B cell (primary cell): ENCODE measurements at places on chromosomes 1 and 21.

DNA sequence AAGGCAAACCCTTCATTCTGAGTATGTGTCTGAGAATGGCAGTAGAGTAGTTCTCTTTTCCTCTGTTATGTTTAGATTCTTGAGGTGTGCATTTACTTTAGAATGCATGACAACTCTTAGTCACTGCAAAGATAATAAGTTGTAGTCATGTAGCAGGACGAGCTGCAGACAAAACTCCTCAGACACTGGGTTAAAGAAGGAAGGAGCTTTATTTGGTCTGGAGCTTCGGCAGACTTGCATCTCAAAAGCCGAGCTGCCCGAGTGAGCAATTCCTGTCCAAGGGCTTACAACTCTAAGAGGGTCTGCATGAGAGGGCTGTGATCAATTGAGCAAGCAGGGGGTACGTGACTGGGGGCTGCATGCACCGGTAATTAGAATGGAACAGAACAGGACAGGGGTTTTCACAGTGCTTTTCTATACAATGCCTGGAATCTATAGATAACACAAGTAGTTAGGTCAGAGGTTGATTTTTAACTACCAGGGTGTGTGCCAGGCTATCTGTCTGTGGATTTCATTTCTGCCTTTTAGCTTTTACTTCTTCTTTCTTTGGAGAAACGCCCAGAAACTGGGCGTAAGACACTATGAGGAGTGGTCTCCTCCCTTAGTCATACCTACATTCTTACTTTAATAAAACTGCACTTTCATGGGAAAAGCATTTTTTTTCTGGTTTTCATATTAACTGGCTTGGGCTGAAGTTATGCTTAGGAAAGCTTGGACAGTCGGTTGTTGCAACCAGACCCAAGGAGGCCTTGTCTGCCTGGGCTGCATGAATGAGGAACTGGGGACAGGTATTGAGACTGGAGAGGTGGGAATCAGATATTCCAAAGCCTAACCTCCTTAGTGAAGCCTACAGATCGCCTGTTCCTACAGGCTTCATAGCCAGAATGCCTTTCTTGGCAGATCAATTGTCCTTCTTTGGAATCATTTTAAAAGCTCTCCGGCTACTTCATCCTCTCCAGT lies 115.1 kb downstream of the RHOU start:
- DNase-seq = no peak

- DNase-seq = no peak
These were observed 290.9 kb downstream of the SIPA1L2 start for GRCh38 chr1:232339073-232339472.

DNA sequence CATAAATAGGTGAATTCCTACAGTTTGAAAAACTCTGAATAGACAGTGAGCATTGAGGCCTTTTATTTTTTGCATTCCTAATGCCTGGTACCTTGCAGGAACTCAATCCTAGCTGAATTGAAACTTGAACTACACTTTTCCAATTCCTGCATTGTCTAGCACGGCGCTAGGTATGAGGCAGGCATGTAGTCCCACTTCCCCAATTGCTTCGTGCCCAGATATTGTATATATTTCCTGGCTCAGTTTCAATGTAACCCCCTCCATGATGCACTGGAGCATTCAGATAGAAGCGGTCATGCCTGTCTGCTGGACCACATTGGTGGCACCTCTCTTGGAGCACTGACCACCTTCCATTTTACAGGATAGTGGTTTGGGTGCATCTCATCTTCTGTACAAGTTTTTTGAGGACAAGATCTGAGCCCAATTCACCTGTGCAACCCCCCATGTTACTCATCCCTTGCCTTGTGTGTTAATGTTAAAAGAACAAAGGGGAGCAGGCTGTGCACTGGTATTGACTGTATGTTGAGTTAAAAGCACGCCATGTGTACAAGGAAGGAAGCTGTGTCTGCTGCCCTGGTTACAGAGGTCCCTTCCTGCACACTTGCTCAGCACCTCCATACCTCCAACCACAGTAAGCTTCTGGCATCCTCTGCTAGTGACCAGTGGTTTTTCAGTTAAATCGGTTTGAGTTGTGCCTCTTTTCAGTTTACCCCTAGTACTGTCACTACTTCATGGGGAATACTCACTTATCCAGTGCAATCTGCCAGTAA lies 10.0 kb upstream of the RAB7B start:
- peak; percentile 34 for DNase-seq

GRCh38 chr1:234722270-234722704 lies 112.3 kb upstream of the IRF2BP2 start:
- DNase-seq = no peak

DNA sequence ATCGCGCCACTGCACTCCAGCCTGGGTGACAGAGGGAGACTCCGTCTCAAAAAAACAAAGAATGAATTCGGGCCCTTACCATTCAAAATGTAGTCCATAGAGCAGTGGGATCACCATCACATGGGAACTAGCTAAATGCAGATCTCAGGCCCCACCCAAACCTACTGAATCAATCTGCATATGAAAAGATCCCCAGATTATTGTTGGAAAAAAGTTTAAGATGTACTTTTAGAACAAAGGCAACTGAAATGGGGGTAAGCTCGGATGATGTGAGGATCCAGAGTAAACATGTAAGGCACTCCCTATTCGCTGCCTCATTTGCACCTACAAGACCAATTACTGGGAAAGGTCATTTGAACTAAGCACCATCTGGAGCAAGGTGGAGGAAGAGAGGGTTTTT lies 803 bp upstream of the FLAD1 start:
- no peak for DNase-seq

DNA sequence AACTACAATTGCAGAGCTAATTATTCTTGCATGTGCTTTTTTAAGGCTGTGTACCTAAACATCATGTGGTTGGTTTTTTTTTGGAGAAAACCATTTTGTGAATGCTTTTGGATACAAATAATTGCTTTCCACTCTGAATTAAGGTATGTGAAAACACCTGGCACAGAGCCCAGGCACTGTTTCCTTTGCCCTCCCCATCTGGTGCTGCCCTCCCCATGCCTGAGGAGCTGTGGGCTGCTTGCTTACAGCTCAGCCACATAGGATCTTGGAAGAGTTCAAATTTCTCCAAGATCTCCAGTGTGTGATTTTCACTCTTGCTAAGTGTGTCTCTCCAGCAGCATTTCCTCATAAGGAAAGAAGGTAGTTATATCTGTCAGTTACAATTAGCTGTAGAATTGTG lies 27.8 kb downstream of the DNM3 start:
- DNase-seq = no peak

DNA sequence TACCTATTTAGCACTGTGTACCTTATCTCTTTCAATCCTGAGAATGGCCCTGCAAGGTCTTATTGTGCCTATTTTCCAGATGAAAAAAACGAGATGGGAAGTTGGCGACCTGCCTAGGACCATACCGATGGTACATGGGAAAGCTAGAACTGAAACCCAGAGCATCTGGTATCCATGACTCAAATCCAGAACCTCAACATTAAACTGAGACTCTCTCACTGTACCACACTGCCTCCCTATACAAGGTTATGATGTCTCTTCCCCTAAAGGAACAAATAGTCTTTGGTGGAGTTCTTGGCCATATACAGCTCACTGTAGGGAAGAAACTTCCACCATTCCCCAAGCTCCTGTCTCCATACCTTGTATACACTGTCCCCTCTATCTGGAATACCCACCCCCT lies 110.7 kb downstream of the TNR start:
- no peak for DNase-seq

DNA sequence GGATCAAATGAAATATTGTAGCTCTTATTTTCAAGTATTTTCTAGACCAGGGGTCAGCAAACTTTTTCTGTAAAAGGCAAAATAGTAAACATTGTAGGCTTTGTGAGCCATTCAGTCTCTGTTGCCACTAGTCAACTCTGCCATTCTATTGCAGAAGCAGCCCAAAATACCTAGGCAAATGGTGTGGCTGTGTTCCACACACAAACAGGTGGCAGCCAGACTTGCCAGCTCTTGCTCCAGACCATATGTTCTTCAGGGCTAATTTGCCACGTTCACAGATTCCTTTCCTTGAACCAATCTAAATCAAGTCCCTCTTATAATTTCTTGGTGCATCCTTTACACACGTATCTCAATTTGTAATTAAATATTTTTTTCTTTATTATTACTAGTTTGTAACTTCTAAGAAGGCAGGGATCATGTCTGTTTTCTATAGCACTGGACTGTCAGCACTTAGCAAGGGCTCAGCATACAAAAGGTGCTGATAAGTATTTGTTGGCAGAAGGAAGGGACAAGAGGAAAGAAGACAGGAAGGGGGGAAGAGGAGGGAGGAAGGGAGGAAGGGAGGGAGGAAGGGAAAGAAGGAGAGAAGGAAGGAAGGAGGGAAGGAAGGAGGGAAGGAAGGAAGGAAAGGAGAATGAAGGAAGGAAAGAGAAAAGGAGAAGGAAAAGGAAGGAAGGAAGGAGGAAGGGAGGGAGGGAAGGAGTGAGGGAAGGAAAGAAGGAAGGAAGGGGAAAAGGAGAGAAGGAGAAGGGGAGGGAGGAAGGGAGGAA lies 106.5 kb upstream of the EDEM3 start:
- peak; percentile 18 for DNase-seq
